ENCODE measurements at places on chromosomes 7 and 10.

- no peak for DNase-seq
Observed at GRCh38 chr10:6558759-6559461, 21.2 kb downstream of the PRKCQ start.

GRCh38 chr7:27242555-27243339 is at the start of gene EVX1:
EVX1 (plus strand) TSS chr7:27242802; CDS start chr7:27243031, 229 bp downstream.
- no peak for DNase-seq

- DNase-seq = peak; percentile 98
Observed at GRCh38 chr7:149239345-149240143, at the start of gene ZNF212. ZNF212 (plus strand) TSS chr7:149239651; CDS start chr7:149239779, 128 bp downstream.

GRCh38 chr7:37826825-37827224 is 21.6 kb upstream of the NME8 start:
- DNase-seq = no peak

- no peak for DNase-seq
Observed at GRCh38 chr10:110556296-110556695, 11.2 kb upstream of the SMC3 start.
